Activated naive CD4-positive, alpha-beta T cell treated with anti-CD3 and anti-CD28 coated beads, Interleukin-2, amount 10 ng/mL, durations not matched to agents 7 days and 5 days (primary cell): ENCODE measurements at places on chromosomes 4 and X.

DNA sequence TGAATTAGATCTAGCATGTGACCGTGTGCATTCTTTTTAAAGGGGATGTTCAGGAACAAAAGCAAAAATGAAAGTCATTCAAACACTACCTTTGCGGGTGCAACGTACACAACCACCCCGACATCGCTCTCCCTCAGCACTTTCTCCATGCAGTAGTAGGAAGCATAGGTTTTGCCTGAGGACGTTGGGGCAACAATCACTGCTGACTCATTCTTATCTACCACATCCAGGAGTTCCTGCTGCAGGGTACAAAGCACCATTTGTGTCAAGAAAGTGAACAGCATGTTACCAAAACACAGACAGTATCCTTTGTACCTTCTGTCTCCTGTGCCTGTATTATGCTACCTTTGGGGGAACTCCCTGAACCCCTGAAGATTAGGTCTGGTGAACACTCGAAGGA is 58.6 kb downstream of the DDX60L start:
- H3K27me3 ChIP-seq = no peaks in the 10 kb centered on the region
- peaks cover 12% of the 10 kb centered on the region for H3K4me1 ChIP-seq
- peak overlapping the region; percentile 25 for H3K27ac ChIP-seq
- H3K36me3 ChIP-seq = peaks cover 64% of the 10 kb centered on the region
- H3K4me3 ChIP-seq = no peak overlapping the region
- DNase-seq = peak; percentile 34

GRCh38 chrX:153708415-153708814 is 15.8 kb downstream of the BCAP31 start:
- H3K27ac ChIP-seq = no peak overlapping the region
- peaks cover 15% of the 10 kb centered on the region for H3K4me1 ChIP-seq
- no peak overlapping the region for H3K4me3 ChIP-seq
- peaks cover 18% of the 10 kb centered on the region for H3K36me3 ChIP-seq

DNA sequence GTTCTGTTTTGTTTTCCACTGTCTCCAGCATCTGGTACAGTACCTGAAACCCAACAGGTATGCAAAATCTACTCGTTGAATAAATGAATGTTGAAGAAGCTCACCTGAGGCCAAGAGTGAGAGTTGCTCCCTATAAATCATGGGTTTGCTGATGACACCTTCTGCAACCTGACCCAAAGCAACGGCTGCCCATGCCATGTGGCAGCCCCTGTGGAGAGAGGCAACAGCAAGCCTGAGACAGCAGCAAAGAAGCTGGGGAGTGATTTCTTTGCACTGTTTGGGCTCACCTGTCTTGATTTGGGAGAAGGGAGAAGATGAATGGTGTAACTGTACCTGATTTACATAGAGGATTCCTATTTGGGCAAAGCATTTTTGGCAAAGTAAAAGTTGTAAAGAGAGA is 119.8 kb upstream of the GPC4 start:
- H3K4me3 ChIP-seq = no peak overlapping the region
- no peak overlapping the region for H3K27ac ChIP-seq
- no peak for DNase-seq
- no peaks in the 10 kb centered on the region for H3K36me3 ChIP-seq
- peaks cover 4% of the 10 kb centered on the region for H3K27me3 ChIP-seq

DNA sequence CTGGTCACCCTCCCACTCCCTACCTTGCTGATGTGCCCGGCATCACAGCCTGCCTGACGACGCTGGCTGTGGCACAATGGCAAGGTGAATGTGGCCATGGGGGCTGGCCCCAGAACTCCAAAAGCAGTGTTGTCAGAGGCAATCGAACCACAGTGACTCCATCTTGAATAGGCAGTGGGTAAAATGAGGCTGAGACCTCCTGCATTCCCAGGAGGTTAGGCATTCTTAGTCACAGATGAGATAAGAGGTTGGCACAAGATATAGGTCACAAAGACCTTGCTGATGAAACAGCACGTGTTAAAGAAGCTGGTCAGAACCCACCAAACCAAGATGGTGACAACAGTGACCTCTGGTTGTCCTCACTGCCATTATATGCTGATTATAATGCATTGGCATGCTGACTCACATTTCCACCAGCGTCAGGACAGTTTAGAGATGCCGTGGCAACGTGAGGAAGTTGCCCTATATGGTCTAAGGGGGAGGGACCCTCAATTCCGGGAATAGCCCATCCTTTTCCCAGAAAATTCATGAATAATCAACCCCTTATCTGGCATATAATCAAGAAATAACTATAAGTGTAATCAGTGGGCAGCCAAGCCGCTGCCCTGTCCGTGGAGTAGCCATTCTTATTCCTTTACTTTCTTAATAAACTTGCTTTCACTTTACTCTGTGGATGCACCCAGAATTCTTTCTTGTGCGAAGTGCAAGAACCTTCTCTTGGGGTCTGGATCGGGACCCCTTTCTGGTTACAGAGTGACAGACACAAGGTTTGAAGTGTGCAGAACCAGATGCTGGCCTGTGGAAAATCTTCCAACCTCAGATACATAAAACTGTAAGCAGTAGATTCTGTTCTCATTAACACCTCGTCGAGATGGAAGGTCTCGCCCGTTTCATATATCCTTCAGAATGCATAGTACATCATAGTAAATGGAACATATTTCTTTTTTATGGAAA is 26.8 kb upstream of the CLDN24 start:
- H3K27me3 ChIP-seq = peaks cover 31% of the 10 kb centered on the region
- no peaks in the 10 kb centered on the region for H3K36me3 ChIP-seq
- peaks cover 10% of the 10 kb centered on the region for H3K4me1 ChIP-seq
- DNase-seq = peak; percentile 26

GRCh38 chr4:16767251-16767650 is 131.2 kb downstream of the LDB2 start:
- H3K27me3 ChIP-seq = no peaks in the 10 kb centered on the region
- no peak overlapping the region for H3K4me3 ChIP-seq
- no peaks in the 10 kb centered on the region for H3K4me1 ChIP-seq
- H3K36me3 ChIP-seq = no peaks in the 10 kb centered on the region
- H3K27ac ChIP-seq = no peak overlapping the region
- DNase-seq = no peak
